ENCODE measurements at places on chromosomes 3 and 15.
A peak's percentile ranks its signal among the peaks of the same experiment; 100 is the strongest.

GRCh38 chr3:72299321-72299802, 514.4 kb upstream of the PROK2 start:
- DNase-seq, result no peak

GRCh38 chr15:39358441-39359041, 222.3 kb upstream of the THBS1 start:
- DNase-seq, result no peak

DNA sequence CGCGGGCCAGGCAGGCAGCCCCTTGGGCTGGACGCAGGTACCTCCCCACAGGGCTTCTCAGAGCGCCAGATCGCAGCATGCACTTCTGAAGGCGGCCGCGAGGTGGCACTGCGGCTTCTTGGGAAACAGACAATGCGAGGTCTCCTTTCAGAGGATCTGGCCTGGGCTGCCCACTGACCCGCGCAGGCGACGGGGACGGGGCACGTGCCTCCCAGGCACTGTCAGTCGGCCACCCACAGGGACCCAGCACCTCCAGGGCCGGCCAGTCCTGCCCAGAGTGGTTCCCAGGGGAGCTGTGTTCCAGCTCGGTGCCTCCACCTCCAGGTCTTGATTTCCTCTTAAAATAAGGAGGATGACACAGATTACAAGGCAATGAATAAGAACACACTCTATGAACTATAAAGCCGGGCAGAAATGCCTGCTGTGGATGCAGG, 24.4 kb upstream of the TXNRD3 start:
- peak; percentile 80 for DNase-seq

DNA sequence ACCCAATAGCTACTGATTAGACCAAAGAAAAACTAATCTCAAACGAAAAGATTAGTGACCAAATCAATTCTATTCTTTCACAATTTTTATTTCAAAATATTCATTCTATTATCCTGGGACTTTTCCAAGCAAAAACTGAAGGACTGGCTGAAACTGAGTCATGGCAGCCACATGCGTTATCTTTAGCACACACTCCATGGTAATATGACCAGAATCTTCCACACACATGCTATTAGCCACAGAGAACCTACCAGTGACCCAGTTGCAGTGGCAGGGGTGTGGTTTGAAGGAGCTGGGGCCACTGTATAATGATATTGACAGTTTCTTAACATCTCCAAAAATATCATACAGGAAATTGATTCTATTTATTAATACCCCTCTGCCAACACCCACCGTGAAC, 154.8 kb upstream of the ABI3BP start:
- no peak for DNase-seq

GRCh38 chr15:49199666-49200065, 29.6 kb downstream of the GALK2 start:
- DNase-seq, result no peak

- DNase-seq, result no peak
Measured at GRCh38 chr3:81947359-81947758, 185.9 kb upstream of the GBE1 start.

DNA sequence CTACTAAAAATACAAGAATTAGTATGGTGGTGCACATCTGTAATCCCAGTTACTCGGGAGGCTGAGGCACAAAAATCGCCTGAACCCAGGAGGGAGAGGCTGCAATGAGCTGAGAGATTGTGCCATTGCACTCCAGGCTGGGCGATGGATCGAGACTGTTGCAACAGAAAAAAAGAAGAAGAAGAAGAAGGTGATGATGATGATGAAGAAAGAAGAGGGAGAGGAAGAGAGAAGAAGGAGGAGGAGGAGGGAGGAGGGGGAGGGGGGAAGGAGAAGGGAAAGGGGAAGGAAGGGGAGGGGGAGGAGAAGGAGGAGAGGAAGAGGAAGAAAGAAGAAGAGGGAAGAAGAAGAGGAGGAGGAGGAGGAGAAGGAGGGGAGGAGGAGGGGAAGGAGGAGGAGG, 33.2 kb upstream of the ZNF710 start:
- no peak for DNase-seq

- no peak for DNase-seq
Measured at GRCh38 chr3:105774444-105775180, 94.2 kb downstream of the CBLB start.

DNA sequence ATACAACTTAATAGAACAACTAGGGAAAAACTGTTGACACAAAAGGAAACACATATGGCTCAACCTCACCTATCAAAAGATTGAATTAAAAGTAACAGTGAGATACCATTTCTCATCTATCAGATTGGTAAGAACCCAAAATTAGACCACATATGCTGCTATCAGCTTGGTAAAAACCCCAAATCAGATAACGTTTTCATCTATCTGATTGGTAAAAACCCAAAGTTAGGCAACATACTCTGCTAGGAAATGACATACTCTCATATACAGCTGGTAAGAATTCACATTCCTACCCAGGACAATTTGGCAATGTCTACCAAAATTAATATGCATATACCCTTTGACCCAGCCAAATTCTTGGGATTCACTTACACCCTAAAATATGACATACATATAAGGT, 26.3 kb downstream of the NRG4 start:
- DNase-seq, result no peak

DNA sequence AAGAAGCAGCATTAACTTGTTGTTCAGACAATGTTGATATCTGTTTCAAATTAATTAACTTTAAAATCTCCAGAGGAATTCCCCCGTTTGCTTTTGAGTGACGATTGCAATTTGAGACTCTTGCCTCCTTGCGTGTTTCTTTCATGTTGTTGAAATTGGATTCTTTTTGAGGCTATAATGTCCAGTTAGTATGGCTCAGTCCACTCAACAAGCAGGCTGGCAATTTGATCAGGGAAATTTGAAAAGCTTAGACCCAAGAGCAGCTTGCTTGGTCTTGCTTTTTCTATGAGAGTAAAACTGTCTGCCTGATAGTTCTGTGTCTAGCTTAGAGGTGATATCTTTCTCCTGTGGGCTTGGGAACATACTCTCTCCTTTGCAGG, 2.0 kb downstream of the ARID3B start:
- DNase-seq, result no peak

DNA sequence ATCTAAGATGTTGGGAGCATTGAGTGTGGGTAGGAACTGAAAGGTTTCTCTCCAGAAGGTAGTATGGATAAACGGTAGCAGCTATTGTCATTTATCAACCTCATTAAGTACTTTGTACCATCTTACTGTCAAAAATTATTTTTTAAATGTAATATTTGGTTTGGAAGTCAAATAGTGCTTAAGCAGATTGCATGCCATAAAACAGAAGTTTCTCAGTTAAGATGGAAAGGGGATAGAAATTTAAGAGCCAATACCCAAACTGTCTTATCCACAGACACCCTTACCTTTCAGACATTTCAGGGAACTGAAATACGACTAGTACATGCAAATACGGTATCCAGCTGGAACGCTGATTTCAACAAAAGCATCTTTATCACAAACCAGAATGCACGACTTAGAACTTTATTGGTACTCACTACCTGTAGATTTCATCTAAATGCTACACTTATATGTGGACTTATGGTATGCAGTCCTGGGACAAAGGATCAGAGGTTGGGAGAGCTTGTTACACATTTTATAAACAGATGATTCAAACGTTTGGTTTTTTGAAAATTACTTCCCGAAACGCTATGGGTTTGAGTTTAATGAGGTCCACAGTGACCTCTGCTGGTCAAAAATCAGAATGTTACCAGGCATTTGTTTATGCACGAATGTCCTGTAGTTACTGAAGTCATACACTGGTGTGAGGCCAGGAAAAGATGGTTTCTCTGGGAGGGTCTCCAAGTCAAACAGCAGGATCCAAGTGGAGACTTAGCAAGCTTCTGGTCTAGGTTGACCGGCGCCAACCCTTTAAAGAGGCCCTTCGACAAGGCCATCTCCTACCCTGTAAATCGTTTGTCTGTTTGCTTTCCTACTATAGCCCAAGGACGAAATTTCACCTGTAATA, 45.7 kb upstream of the DUT start:
- DNase-seq, result peak; percentile 14

- DNase-seq, result no peak
Measured at GRCh38 chr3:46549989-46550388, 16.1 kb downstream of the LRRC2 start.

All from activated naive CD4-positive, alpha-beta T cell treated with anti-CD3 and anti-CD28 coated beads, Interleukin-2, amount 50 U/mL, for 16 hours (primary cell).